Erythroblast (primary cell): ENCODE measurements at places on chromosomes 12 and 14.
A peak's percentile ranks its signal among the peaks of the same experiment; 100 is the strongest.

- DNase-seq, result no peak
Observed at GRCh38 chr12:68460236-68460635, 128.1 kb upstream of the MDM1 start.

GRCh38 chr12:80749456-80749855, 32.7 kb downstream of the MYF5 start:
- DNase-seq, result no peak

DNA sequence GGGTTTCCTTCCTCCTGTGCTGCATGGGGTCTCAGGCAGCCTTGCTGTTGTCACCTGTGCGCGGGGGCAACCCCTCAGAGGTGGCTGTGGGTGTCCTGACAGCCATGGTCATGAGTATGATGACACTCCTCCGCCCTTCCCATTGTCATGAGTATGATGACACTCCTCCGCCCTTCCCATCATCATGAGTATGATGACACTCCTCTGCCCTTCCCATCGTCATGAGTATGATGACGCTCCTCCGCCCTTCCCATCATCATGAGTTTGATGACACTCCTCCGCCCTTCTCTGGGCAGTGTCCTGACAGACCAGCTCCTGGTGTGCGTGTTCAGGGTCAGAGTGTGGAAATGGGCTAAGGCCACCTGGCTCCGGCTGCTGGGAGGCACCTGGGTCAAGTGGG, 40.0 kb downstream of the FBRSL1 start:
- no peak for DNase-seq

GRCh38 chr14:85123755-85124154, 406.2 kb upstream of the FLRT2 start:
- DNase-seq, result no peak

- DNase-seq, result no peak
Observed at GRCh38 chr12:88298014-88298682, 156.0 kb downstream of the TMTC3 start.

GRCh38 chr14:59346796-59347510, 118.2 kb downstream of the GPR135 start:
- DNase-seq, result no peak

DNA sequence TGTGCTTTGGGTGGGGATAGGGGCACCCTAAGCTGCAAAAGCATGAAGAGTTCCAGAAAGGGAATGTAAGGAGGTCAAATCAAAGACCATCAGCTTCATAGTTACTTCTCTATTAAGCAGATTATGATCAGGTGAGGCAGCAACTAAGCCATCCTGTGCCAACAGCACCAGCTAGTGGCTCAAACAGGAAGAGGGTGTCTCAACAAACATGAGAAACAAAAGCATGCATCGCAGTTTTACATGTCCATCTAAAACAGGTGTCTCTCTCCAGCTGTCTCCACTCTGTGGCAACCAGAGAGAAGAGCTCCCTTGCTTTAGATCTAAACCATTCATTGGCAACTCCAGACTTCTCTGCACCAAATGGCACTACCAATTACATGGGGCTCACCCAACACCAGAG, 52.9 kb downstream of the ACTN1 start:
- DNase-seq, result peak; percentile 13

DNA sequence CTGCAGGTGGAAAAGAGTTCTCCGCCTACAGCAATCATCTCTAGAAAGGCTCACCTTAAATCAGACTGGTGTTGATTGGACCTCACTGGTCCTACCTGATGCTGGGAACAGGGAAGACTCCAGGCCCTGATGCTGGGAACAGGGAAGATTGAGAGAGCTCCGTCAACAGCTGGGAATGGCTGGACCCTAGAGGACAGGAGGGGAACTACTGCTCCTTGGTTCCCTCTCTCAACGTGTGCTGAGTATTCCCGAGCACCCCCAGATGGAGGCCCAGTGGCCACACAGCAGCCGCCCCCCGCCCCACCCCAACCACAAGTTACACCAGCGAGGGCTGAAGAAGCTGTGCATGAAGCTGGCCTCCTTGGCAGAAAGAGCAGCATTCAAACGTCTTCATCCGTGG, 240.3 kb downstream of the SLC15A4 start:
- no peak for DNase-seq

- DNase-seq, result no peak
Observed at GRCh38 chr12:1655225-1655788, 26.3 kb downstream of the WNT5B start.

DNA sequence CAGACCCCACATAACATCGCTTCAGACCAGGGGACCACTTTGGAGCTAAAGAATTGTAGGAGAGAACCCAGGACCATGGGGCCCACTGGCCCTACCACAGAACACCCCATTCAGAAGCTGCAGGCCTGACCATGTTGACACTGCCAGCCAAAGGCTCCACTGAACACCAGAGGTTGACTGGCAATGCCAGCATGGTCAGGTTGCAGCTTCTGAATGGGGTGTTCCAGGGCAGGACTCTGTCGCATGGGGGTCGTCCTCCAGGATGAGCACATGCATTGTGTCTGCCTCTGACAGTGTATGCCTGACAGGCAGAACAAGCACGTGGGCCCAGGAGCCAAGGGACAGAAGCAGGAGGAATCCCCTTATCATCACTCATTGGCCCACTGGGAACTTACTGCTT, 34.1 kb downstream of the DIO3 start:
- no peak for DNase-seq

DNA sequence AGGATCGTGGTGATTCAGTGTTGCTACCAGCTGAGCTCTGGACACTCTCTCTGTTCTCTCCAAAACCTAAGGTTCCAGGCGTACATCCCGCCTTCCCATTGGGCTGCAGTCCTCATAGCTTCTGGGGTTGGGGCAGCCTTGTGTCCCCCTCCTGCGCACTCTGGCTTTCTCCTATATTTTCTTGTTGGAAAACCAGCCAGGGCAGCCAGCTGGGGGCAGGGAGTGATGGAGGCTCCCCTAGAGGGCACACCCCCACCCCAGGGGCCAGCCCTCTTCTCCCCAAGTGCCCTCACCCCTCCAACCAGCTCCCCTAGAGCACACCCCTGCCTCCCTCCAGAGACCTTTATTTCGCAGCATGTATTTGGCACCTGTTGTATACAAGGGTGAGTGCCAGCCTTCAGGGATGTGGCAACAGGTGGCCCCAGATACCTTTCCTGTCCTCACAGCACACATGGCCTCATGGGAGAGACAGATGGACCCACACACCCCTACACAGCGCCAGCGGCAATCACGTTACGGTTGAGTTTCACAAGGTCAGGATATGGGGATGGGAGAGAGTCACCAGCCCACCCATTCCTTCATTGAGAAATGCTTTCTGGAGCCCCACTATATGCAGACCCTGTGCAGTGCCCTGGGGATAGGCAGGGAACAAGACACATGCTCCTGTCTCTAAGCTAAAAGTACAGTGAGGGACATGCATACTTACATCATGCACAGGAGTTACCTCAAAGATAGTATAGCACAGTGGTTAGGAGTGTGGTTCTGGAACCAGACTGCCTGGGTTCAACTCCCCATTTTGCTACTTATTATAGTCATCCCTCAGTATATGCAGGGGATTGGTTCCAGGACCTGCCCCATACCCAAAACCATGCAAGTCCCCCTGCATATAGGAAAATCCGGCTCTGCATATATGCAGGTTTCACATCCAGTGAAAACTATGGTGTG, 141.1 kb downstream of the PHETA1 start:
- DNase-seq, result no peak

- DNase-seq, result no peak
Observed at GRCh38 chr14:63295231-63295685, 23.5 kb downstream of the GPHB5 start.

DNA sequence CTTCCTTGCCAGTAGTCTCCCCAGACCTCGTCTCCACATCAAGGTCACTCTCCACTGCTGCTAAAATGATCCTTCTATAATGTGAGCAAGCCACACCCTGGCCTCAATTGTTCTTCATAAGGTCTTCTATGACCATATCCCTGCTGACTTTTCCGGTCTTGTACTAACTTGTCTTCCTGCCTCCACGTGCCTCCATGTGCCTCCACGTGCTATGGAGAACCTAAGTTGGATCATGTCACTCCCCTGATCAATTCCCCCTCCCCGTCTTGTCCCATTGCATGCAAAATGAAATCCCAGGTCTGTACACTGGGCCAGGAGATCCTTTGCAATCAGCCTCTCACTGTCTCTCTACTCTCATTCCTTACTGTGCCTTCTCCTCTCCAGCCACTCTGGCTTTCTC, 110.6 kb downstream of the TTC8 start:
- no peak for DNase-seq

- DNase-seq, result peak; percentile 12
Observed at GRCh38 chr14:65079768-65080167, 22.5 kb downstream of the MAX start.

DNA sequence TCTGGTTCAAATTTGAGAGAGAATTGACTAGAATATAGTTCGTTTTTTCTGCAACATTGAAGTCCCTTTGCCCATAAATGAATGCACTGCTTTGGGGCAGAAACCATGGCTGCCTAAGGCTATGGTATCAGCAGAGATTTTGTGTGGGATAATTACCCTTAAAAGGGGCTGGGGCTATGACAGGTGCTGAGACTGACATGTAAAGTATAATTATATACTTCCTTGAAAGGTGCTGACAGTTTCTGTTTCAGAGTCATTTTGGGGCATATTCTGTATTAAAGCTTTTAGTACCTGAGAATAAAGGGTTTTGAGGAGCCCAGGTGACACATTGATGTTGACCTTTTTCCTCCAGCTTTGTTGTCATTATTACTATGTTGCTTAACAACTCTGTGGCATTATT, 150.3 kb upstream of the PTPRQ start:
- DNase-seq, result no peak

DNA sequence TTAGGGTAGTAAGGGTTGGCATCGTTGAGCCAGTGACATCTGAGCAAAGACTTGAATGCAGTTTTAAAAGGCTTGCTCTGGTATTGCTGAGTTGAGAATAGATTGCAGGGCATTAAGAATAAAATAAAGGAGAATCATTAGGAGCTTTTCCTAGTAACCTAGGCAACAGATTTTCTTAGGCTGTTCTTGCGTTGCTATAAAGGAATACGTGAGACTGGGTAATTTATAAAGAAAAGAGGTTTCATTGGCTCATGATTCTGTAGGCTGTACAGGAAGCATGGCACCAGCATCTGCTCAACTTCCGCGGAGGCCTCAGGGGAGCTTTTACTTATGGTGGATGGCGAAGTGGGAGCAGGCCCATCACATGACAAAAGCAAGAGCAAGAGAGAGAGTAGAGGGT, 97.4 kb downstream of the RAD51B start:
- DNase-seq, result no peak

DNA sequence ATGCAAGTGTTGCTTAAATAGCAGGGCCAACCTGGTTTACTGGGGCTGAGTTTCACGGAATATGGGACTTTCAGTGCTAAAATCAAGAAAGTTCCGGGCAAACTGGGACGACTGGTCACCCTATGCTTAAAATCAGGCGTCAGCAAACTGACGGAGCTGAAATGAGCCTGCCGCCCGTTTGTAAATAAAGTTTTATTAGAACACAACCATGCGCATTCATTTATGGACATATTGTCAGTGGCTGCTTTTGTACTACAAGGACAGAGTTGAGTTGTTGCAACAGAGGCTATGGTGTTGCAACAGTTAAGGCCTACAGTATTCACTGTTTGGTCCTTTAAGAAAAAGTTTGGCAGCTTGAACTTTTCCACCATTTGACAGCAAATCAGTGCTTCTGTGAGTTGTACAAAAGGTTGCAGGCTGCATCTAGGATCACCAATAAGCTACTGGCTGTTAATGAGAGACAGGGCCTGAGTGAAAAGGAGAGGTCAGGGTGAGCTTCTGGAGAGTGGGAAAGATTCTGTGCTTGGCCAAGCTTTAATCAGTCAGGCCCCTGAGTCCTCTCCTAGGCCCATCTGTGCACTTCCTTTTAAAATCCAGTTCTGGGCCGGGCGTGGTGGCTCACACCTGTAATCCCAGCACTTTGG, 13.3 kb downstream of the SELPLG start:
- DNase-seq, result no peak

GRCh38 chr14:94364964-94365363, 23.4 kb downstream of the SERPINA1 start:
- no peak for DNase-seq

DNA sequence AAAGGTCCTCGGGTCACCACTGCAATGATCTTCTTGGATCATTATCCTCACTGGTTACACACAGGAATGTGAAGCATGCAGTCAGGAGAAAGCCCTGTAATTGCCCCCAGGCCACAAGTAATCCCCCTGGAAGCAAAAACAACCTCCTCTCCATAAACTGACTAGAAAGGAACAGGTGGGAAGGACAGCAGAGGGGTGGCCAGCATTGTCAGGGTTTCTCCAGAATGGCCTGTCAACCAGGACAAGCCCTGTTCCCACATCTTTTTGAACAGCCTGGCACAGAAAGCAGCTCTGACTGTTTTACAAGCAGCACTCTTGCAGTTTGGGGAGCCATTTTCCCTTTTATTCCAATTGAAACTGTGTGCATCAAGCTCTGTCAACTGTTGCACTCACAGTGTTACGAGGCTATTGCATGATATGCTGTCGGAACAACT, 36.1 kb downstream of the TMCC3 start:
- DNase-seq, result no peak

GRCh38 chr14:104302794-104303405, 164.5 kb downstream of the KIF26A start:
- no peak for DNase-seq

GRCh38 chr12:125214289-125214688, 149.1 kb downstream of the AACS start:
- DNase-seq, result no peak

- no peak for DNase-seq
Observed at GRCh38 chr12:67428431-67428830, 159.3 kb downstream of the CAND1 start.

DNA sequence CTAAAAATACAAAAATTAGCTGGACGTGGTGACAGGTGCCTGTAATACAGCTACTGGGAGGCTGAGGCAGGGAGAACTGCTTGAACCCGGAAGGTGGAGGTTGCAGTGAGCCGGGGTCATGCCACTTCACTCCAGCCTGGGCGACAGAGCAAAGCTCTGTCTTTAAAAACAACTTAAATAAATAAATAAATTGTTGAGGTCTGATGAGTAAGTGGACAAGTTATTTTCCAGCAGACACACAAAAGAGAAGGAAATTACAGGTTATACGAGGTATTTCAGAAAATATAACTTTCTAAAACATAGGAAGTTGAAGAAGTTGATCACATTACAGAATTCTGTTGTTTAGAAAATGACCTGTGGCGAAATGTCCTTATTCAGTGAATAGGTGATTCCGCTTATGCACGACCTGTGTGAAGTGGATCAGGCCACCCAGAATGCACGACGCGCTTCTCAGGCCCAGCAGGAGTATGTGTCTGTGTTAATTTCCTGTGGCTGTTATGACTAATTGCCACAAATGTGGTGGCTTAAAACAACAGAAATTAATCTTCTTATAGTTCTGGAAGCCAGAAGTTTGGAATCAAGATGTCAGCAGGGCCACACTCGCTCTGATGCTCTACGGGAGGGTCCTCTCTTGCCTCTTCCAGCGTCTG, 38.1 kb downstream of the P2RX7 start:
- no peak for DNase-seq

DNA sequence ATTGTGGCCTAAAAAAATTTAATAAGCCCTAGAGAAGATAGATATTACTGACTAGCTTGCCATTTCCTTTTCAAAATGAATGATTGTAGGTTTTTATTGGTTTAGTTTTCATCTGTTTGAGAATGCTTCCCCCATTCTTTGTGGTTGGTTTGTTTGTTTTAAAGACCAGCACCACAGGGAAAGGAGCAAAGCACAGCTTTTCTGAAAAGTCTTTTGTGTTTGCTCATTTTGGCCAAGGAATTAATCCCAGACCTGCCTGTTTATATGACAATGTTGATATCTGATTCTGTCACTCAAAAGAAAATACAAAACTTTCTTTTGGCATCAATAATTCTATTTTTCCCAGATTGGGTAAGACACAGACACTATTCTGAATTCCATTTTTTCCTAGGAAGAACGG, 312.5 kb upstream of the FLRT2 start:
- no peak for DNase-seq

- no peak for DNase-seq
Observed at GRCh38 chr12:65074932-65075331, 46.2 kb downstream of the WIF1 start.
